ENCODE measurements at places on chromosomes 2 and 18. TPM values are rescaled to one million over a fixed set of nuclear protein-coding genes. Genes with fewer than 3 reads are reported as not detected.

The DSG1 gene
- total RNA-seq: 0.16 TPM

The HOXD13 gene
- total RNA-seq: 0.32 TPM

The ST6GAL2 gene
- 2.0 TPM for total RNA-seq

The TFCP2L1 gene
- 165 TPM for total RNA-seq

- no peaks in the 10 kb centered on the region for H3K4me1 ChIP-seq
- DNase-seq: no peak
- H3K4me3 ChIP-seq: no peak overlapping the region
Observed at GRCh38 chr2:174693344-174693743, 70.9 kb downstream of the CHRNA1 start.

- peaks cover 16% of the 10 kb centered on the region for H3K36me3 ChIP-seq
- H3K27ac ChIP-seq: no peak overlapping the region
- peaks cover 34% of the 10 kb centered on the region for H3K4me1 ChIP-seq
Observed at GRCh38 chr2:189576396-189576795, 4.2 kb downstream of the SLC40A1 start.

DNA sequence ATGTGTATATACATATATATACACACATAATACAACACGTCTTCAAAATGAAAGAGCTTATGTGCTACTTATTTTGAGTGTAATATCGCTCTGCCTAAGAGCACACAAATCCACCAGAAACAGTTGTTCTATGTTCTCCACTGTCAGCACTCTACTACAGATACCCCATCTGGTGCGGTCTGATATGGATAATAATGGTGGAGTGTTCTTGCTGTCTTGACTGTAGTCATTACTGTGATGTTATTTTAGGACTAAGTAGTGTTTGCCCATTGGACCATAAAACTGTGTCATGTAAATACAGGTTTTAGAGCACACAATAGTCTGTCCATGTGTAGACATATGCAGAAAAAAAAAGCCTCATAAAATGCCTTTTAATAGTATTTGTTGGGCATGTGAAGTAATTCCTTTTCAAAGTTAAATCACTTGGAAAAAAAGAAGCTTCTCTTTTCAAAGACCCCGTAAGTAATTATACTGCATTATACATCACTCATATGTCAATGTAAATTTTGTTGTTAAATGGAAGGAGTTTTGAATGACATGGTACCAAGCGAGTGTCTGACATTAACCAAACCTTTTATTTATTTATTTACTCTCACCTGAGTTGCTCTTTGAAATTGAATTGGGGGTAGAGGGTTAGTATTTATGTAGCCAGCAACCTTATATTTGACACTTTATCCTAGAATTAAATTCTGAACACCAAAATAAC is 1249.2 kb upstream of the ZEB2 start:
- no peaks in the 10 kb centered on the region for H3K36me3 ChIP-seq
- H3K4me3 ChIP-seq: no peak overlapping the region
- no peak overlapping the region for H3K27ac ChIP-seq
- no peak for DNase-seq

DNA sequence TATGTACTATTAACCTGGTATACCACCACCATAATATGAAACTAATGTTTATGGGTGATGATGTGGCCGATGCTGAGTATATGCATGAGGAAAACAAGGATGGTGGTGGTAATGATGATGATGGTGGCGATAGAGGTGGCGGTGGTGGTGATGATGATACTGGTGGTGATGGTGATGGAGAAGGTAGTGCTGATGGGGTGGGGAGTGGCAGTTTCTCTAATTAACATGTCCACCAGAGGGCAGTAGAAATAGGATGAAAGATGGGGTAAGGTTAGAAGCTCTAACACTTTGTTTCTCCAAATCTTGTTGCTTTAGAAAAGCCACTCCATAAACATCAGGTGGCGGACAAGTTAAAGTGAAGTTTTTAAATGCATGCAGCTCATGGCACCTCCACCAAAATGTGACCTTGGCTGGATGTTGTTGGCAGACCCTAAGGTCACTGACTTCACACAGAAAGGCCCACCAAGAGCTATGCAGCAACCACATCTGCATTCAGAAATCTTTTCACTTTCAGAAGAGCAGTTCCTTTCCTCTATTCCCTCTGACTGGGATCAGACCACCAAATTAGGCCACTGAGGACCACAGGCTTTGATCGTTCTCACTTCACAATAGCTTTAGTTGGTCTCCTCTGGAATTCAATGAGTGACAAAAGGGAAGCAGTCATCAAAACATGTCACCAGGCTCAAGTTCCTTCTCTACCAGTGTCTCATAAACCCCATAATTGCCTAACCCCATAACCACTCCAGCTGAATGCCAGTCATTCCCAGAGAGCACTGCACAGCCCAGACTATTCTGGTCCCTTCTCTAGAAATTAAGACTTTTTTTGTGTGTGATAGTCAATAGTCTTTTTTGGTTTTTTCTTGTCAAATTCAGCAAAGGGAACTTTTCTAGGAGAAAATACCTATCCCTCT is 7.5 kb upstream of the BCL11A start:
- no peak overlapping the region for H3K27ac ChIP-seq
- no peaks in the 10 kb centered on the region for H3K4me1 ChIP-seq
- H3K4me3 ChIP-seq: no peak overlapping the region
- no peak for DNase-seq
- no peaks in the 10 kb centered on the region for H3K36me3 ChIP-seq

All from transverse colon (tissue), 4 donors.